Cardiac muscle cell (in vitro differentiated cells and primary cell): ENCODE measurements at places on chromosomes 6 and 20. TPM values are rescaled to one million over a fixed set of nuclear protein-coding genes. Genes with fewer than 3 reads are reported as not detected.

CLDN20 gene
- not detected in 2 replicates for total RNA-seq

TOP1 gene
- total RNA-seq: 12.4 and 21.5 TPM in 2 replicates

C6orf52 gene
- 2.1 and 10.9 TPM in 2 replicates for total RNA-seq

SEL1L2 gene
- not detected in 2 replicates for total RNA-seq

TMEM244 gene
- not detected in 2 replicates for total RNA-seq
